Activated CD8-positive, alpha-beta memory T cell treated with anti-CD3 and anti-CD28 coated beads for 48 hours (primary cell): ENCODE measurements at places on chromosomes 11 and 22.

- DNase-seq: no peak
Observed at GRCh38 chr11:102415304-102415916, 37.2 kb downstream of the TMEM123 start.

DNA sequence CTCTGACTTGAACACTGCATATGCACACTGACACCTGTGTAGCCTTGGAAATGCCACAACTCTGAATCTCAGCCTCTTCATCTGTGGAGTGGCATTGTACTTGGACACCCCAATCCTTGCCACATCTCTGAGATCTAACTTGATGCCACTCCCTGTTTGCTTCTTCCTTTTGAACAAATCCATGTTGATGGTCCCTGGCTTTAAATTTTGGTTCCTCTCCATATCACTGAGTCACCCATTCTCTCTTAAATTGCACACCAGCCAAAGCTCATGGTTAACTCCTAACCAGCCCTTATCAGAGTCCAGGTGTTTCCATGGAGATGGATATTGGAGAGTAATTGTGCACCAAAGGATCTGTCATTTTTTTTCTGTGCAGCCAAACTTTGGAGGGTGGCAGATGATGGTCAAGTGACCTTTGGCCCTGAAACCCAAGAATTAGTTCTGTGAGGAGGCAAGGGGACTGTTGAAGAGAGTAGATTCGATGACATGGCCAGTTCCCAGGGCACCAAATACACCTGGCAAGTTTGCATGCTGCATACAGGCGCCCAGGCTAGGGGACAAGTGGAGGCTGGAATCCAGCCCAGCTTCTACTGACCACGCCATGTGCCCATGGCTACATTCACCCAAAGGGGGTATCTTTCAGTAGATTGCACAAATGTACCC is 25.1 kb upstream of the PAMR1 start:
- no peak for DNase-seq

DNA sequence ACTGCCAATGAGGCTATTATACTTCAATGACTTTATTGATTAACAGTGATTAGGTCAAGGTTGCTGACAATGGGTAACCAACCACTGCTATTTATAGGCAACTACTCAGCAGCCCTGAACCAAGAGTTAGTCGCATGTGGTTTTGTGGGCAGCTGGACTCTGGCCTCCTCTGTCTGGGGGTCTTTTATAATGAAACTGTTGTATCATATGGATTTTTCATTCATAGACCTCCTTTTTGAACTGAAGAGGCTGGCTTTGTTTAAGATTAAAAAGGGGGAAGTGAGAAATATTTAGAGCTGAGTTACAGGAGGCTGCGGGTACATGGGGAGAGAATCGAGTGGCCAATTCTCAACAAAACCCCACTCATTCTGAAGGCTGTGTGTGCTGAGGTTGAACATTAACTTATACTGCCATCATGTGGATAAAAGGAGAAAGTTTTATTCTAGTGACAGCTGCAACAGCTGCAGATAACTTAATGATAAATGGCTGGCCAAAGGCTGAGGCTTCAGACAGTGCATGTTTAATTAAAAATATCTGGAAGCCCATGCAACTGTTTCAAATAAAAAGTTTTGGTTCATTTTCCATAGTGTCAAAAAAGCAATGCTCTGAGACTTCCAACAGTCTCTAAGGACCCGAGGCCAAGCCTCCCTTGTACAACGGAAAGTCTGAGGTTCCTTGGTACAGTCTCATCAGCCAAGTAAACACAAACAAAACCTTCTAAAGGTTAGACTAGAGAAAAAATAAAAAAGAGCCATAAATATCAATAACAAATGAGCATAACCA is 682.6 kb downstream of the KCNA4 start:
- no peak for DNase-seq

DNA sequence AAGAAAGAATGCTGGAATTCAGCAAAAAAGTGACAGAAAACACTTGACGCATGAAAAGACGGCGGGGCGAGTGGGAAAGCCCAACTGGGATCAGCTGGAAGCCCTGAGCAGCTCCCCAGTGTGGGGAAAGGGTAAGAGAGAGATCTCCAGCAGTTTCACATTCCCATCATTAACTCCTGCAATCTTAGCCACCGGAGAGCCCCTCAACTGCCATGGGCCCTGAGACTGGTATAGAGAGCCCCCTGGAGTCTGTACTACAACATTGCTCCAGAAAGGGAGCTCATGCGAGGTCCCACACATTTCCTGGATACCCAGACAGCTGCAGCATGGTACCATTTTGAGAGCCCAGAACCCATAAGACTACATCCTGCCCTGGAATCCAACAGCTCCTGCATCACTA is 31.1 kb downstream of the MRGPRX4 start:
- no peak for DNase-seq

GRCh38 chr11:71179877-71180605 is 72.3 kb downstream of the SHANK2 start:
- DNase-seq: no peak

GRCh38 chr11:59777104-59777503 is 21.9 kb downstream of the STX3 start:
- DNase-seq: no peak
